ENCODE measurements at places on chromosomes 3 and 15. TPM values are rescaled to one million over a fixed set of nuclear protein-coding genes. Genes with fewer than 3 reads are reported as not detected.
A peak's percentile ranks its signal among the peaks of the same experiment; 100 is the strongest.

DNA sequence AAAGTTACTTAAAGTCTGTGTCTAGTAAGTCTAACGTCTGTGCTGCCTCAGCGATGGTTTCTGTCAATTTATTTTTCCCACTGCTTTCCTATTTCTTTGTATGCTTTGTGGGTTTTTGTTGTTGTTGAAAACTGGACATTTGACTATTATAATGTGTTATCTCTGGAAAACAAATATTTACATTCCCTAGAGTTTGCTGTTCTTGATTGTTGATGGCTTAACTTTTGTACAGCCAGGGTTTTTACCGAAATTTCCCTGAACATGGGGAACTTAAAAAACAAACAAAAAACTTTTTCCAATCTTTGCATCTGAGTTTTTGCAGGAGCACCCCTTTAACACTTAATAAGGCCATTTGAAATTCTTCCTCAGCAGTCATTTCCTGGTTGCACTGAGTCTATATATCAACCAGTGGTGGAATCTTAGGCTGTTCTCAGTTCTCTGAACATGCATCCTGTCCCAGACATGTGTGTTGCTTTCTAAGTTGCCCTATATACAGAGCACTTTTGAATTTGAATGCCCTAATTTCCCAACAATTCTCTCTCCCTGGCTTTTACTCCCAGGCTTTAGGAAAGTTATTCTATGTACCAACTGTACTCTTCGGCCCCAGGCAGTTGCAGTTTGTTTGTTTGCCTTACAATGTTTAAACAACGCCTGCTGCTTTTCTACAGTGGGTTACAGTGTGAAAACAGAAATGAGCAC is 11.8 kb upstream of the PIAS1 start:
- no peaks in the 10 kb centered on the region for H3K4me1 ChIP-seq
- no peak overlapping the region for H3K4me3 ChIP-seq
- no peak overlapping the region for H3K27ac ChIP-seq
- no peaks in the 10 kb centered on the region for H3K36me3 ChIP-seq

DNA sequence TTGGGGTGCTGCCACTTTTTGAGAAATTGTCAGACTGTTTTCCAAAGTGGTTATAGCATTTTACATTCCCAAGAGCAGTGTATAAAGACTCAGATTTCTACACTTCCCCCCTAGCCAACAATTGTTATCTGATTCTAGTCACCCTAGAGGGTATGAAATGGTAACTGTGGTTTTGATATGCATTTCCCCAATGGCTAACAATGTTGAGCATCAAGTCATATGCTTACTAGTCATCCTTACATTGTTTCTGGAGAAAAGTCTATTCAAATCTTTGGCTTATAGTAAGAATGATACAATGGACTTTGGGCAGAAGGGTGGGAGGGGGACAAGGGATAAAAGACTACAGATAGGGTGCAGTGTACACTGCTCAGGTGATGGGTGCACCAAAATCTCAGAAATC is 73.3 kb downstream of the CSNK1G1 start:
- H3K4me3 ChIP-seq, result no peak overlapping the region
- no peaks in the 10 kb centered on the region for H3K27me3 ChIP-seq
- H3K4me1 ChIP-seq, result no peaks in the 10 kb centered on the region
- no peak for DNase-seq
- H3K36me3 ChIP-seq, result no peaks in the 10 kb centered on the region

DNA sequence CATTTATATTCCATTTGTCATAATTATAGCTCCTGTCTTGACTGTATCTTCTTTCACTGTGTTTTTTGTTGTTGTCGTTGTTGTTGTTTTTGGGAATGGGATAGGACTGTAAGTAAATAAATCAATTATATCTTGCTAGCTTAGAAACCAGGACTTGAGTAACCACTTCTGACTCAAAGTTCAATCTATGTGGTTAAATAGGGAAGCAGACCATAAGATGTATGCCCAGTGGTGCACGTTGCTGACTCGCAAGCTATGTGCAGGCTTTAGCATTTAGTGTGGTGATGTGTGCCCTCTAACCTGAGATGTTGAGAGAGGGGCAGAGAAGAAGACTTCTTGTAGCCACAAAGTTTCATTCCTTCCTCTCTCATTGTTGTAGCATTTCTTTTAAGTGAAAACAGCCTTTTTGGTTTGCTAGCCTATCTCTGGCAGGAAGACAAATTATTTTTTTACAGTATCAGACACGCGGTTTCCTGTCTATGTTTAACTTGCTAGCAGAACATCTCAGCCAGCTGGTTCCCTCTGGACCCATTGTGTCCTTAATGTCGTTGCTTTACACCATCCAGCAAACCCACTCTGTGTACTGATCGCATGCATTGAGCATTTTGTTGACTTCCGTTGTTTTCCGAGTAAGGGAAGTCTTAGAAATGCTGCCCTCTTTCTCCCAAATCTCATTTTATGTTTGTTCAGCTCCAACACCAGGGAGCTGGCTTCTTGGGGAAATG is 52.1 kb downstream of the TGFBR2 start:
- H3K36me3 ChIP-seq, result no peaks in the 10 kb centered on the region
- peak overlapping the region; percentile 48 for H3K27ac ChIP-seq

GRCh38 chr3:46558184-46559043 is 7.7 kb downstream of the LRRC2 start:
- peak overlapping the region; percentile 22 for H3K4me3 ChIP-seq
- no peaks in the 10 kb centered on the region for H3K36me3 ChIP-seq
- DNase-seq, result peak; percentile 79
- H3K4me1 ChIP-seq, result no peaks in the 10 kb centered on the region
- peak overlapping the region; percentile 62 for H3K27ac ChIP-seq

- H3K27ac ChIP-seq, result peak overlapping the region; percentile 95
- DNase-seq, result peak; percentile 47
- H3K4me3 ChIP-seq, result peak overlapping the region; percentile 76
- no peaks in the 10 kb centered on the region for H3K36me3 ChIP-seq
- H3K4me1 ChIP-seq, result no peaks in the 10 kb centered on the region
- no peaks in the 10 kb centered on the region for H3K27me3 ChIP-seq
Measured at GRCh38 chr15:37100966-37101215, 542 bp upstream of the MEIS2 start.

DNA sequence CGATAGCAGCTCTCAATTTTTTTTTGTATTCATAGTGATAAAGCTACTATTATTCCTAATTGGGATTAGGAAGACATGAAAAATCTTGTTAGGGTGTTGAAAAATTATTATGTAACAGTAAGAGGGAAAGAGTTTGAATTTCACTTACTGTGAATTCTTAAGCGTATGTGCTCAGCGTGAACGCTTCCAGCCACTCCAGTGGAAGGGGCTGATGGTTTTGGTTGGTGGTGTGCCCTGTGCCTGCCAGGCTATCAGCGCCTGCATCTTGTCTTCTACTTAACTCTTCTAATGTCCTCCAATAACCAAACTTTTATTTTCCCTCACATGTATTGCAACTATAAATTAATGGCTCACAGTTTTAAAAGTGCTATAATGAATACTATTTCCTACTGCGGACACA is 22.5 kb downstream of the CDIN1 start:
- H3K27me3 ChIP-seq, result no peaks in the 10 kb centered on the region
- H3K4me3 ChIP-seq, result no peak overlapping the region

DNA sequence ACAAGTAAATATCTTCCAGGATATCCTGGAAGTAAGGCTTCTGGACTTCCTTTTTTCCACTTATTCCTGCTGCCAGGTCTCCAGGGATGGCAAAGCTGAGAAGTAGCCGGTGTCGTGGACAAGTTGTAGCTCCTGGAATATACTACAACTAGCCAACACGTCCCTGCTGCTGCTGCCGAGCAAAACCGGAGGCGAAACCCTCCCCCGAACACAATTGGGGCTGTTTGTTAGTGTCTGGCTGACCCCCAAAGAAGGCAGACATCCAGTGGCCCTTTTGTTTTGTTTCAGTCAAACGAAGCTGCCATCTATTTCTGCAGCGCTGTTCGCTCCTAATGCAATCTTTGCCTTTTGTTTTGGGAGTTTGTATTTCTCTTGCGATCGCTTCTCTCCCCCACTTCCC is 45.3 kb upstream of the EIF5A2 start:
- H3K27ac ChIP-seq, result no peak overlapping the region
- no peak overlapping the region for H3K4me3 ChIP-seq
- no peaks in the 10 kb centered on the region for H3K4me1 ChIP-seq
- no peaks in the 10 kb centered on the region for H3K36me3 ChIP-seq

GRCh38 chr3:186525369-186526255 is 18.6 kb downstream of the CRYGS start:
- H3K27me3 ChIP-seq, result peaks cover 6% of the 10 kb centered on the region
- DNase-seq, result no peak
- no peak overlapping the region for H3K4me3 ChIP-seq
- no peaks in the 10 kb centered on the region for H3K4me1 ChIP-seq

- DNase-seq, result no peak
- no peaks in the 10 kb centered on the region for H3K27me3 ChIP-seq
- H3K36me3 ChIP-seq, result no peaks in the 10 kb centered on the region
- no peak overlapping the region for H3K4me3 ChIP-seq
Measured at GRCh38 chr15:48625126-48625525, 20.4 kb downstream of the FBN1 start.

- no peak overlapping the region for H3K4me3 ChIP-seq
- no peaks in the 10 kb centered on the region for H3K4me1 ChIP-seq
- H3K36me3 ChIP-seq, result no peaks in the 10 kb centered on the region
- H3K27ac ChIP-seq, result no peak overlapping the region
- no peaks in the 10 kb centered on the region for H3K27me3 ChIP-seq
Measured at GRCh38 chr3:180698760-180699270, 19.5 kb upstream of the CCDC39 start.

WDR53 gene
- total RNA-seq, result 6.1 TPM

- H3K27me3 ChIP-seq, result no peaks in the 10 kb centered on the region
- no peak for DNase-seq
Measured at GRCh38 chr3:177196008-177196455, 1.2 kb downstream of the TBL1XR1 start.

- no peaks in the 10 kb centered on the region for H3K27me3 ChIP-seq
- H3K4me3 ChIP-seq, result no peak overlapping the region
- no peak overlapping the region for H3K27ac ChIP-seq
- no peak for DNase-seq
- H3K36me3 ChIP-seq, result no peaks in the 10 kb centered on the region
Measured at GRCh38 chr3:165642761-165643420, 194.3 kb downstream of the BCHE start.

Data from breast epithelium (tissue), 4 donors.